NCI-H1092 (cell line): ENCODE measurements at places on chromosomes 3 and 15.

- no peak for DNase-seq
Observed at GRCh38 chr3:47019201-47019600, 39.7 kb downstream of the NBEAL2 start.

DNA sequence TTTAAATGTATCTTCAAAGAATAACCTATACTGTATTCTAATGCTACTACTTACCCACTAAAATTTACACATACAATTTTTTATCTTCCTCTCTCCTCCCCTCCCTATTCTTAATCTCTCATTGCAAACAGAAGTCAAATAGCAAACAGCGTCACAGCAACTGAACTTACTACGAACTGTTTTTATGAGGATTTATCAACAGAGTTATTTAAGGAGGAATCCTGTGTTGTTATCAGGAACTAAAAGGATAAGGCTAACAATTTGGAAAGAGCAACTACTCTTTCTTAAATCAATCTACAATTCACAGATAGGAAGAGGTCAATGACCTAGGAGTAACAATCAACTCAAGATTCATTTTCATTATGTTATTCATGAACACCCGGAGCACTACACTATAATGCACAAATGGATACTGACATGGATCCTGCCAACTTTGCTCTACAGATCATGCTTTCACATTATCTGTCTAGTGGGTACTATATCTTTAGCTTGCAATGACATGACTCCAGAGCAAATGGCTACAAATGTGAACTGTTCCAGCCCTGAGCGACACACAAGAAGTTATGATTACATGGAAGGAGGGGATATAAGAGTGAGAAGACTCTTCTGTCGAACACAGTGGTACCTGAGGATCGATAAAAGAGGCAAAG lies 984 bp downstream of the FGF7 start:
- no peak for DNase-seq

- no peak for DNase-seq
Observed at GRCh38 chr3:135973841-135974240, 8.3 kb downstream of the PPP2R3A start.

- no peak for DNase-seq
Observed at GRCh38 chr15:73596174-73596573, 37.0 kb downstream of the NPTN start.

GRCh38 chr3:129616291-129616690 lies 9.8 kb upstream of the PLXND1 start:
- DNase-seq = no peak

DNA sequence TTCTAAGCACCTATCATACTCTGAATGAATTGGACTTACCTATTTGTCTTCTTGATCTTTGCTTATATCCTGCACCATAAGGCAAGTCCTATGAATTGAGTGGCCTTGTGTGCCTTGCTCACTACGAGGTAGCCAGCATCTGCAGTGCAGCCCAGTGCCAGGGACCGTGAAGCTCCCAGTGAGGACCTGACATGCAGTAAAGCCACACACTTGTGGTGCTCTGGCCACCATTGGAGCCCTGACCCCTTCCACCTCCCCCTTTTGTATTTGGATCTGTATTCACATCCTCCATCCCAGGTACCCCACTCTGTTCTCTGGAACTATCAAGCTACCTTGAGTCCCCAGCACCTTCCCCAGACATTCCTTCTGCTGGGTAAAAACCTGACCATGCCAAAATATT lies 52.1 kb downstream of the BSN start:
- DNase-seq = no peak

- no peak for DNase-seq
Observed at GRCh38 chr15:43552986-43553385, 35.6 kb downstream of the MAP1A start.

GRCh38 chr3:118863731-118864322 lies 170.8 kb downstream of the IGSF11 start:
- DNase-seq = no peak

GRCh38 chr15:64333986-64334929 lies 21.7 kb downstream of the CSNK1G1 start:
- no peak for DNase-seq

DNA sequence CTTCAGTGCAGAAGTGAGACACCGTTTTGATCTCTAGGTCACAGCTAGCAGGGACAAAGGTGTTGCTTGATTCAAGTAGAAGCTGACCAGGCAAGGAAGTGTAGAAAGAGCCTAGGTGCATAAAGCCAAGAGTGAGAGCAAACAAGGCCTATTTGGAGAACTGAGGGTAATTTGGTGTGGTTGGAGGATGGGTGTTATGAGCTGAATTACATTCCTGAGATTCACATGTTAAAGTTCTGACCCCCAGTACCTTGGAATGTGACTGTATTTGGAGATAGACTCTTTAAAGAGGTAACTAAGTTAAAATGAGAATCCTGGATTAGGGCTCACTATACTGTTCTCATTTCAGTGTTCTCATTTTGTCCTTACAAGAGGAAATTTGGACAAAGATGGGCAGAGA lies 191.3 kb downstream of the ZMAT3 start:
- DNase-seq = no peak

GRCh38 chr3:149186219-149186618 lies 35.4 kb downstream of the CP start:
- DNase-seq = no peak

DNA sequence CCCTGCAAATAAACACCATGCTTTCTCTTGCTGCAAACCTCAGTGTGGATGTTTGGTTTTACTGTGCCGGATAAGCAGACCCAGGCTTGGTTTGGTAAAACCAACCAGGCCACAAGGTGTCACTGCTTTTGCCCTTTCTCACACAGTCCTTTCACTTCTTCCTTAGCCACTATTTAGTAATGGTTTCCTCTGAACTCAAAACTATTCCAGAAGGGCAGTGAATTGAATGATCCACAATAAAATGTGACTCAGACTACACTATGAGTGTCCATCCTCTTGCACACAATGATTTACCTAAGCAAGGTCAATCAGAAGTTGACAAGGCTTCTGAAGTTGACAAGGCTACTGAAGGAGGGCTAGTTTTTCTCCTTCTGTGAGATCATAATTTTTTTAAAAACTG lies 552.4 kb upstream of the CCDC54 start:
- no peak for DNase-seq

DNA sequence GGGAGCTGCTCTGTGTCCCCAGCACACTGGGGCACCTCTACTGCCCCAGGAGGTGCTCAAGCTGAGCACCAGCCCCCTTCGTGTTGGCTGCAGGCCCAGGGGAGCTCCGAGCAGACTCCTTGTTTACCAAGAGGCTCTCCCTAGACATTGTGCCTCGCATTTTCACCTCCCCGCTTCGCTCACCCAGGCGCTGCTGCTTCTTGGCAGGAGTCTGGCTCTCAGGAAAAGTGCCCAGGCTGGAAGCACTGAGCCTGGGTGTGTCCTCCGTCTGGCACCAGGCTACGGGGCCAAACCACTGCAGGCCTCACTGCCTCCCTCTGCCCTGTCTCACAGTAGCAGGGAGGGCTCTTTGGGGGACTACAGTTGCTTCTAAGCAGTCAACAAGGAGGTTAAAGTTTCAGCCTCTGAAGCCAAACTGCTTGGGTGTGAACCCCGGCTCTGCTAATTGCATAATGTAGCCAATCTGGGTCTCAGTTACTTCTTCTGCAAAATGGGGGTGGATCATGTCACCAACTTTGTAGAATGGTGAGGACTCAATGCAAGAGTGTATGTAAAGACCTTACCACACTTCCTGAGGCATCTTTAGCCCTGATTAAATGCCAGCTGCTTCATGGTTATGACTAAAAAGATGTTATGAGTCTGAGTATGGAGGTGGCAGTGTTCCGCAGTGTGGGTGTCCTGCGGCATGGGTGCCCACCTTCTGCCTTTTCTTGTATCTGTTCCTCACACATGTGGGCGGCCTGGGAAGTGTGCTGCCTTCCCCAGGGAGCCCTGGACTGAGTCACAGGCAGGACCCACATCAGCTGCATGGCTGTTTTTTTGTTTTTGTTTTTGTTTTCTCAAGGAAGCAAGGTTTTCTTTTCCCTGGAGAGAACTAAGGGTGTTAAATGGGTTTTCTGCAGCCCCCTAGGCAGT lies 88.9 kb downstream of the CLSTN2 start:
- peak; percentile 47 for DNase-seq

GRCh38 chr15:59205839-59206622 lies 612 bp upstream of the LDHAL6B start:
- DNase-seq = no peak

GRCh38 chr15:31508656-31509055 lies 182.0 kb downstream of the KLF13 start:
- no peak for DNase-seq

- DNase-seq = no peak
Observed at GRCh38 chr3:156817646-156818272, 8.4 kb upstream of the LEKR1 start.

GRCh38 chr3:1082108-1082507 lies 10.7 kb upstream of the CNTN6 start:
- DNase-seq = peak; percentile 7

GRCh38 chr3:29576181-29576580 lies 295.3 kb downstream of the RBMS3 start:
- no peak for DNase-seq

DNA sequence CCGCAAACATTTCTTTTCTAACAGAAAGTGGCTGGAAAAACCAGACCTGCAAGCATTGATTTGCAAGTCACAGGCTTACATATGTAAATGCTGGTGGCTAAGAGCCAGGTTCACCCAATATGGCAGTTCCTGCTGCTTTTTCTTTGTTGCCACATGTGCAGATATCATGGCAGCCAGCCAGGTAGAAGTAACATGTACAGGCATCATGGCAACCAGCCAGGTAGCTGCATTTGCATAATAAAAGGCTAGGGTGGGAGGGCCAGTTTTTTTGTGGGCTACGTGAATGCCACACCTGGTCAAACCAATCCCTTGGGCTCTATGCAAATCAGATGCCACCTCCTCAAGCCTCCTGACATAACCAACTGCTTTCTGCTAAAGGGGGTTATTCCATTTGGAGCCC lies 2.8 kb upstream of the SMCO1 start:
- DNase-seq = no peak

GRCh38 chr3:150635526-150635925 lies 32.4 kb downstream of the SELENOT start:
- DNase-seq = no peak

GRCh38 chr3:18827664-18828063 lies 320.6 kb upstream of the KCNH8 start:
- DNase-seq = no peak

GRCh38 chr3:134592806-134593205 lies 58.0 kb downstream of the KY start:
- no peak for DNase-seq

DNA sequence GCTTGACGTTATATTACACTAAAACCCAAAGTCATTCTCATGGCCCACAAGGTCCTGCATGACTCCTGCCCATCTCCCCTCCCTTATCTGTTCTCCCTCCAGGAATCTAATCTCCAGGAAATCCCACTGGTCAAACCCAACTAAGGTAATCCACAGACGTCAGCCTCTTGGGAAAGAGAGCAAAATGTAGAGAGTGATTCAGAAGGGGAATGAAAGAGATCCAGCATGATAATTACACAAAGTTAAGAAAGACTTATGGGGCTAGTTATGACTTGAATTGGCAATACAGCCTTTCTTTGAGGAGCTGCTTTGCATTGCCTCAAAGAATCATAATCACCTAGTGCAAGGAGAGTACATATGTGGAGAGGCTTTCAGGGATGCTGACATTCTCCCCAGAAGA lies 137.8 kb upstream of the MYRIP start:
- no peak for DNase-seq

DNA sequence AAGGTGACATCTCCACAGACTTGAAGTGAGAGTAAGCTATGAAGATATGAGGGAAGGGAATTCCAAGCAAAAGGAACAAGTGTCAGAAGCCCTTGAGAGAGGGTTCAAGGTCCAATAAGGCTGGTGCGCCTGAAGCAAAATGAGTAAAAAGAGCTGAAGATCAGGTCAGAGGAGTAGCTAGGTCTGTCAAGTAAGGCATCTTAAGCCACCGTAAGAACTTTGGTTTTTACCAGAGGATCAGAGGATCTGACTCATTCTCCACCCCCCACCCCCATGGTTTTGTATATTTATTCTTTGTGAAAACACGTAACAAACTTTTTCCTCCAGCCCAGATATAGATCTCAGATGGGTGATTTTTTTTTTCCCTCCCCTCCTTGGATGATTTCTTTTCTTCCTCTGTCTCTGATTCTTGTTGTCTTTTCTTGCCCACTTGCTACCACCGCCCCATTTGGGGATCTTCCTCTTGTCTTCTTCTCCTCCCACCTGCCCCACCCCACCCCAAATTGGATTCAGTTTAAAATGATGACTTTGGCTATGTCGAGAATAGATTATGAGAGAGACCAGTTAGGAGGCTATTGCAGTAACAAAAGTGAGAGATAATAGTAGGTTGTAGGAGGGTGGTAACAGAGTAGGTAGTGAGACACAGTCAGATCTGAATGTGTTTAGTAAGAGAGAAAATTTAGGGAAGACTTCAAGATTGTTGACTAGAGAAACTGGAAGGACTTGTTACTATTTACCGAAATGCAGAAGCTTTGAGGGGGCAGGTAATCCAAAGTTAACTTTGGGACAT lies 6.1 kb downstream of the TRMT10C start:
- no peak for DNase-seq

- DNase-seq = no peak
Observed at GRCh38 chr15:70159001-70159712, 61.4 kb upstream of the TLE3 start.

GRCh38 chr3:141431411-141432378 lies 55.1 kb upstream of the RASA2 start:
- no peak for DNase-seq

DNA sequence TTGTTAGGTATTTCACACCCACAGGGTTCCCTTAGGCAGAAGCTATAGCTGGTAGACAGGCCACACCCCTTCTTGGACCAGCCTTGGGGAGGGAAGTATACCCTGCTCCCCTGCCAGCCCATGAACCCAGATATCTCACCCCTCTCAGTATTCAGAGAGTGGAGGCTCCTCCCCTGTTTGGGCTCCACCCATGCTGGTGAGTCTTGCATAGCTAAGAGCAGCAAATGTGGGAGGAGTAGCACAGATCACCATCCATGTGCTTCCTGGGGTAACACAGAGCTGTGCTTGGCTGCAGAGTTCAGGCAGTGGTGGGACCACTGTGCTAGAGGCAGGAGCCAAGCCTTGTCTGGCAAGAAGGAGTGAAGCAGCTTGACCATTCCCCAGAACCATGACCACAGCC lies 427.2 kb downstream of the ZIC1 start:
- DNase-seq = no peak

DNA sequence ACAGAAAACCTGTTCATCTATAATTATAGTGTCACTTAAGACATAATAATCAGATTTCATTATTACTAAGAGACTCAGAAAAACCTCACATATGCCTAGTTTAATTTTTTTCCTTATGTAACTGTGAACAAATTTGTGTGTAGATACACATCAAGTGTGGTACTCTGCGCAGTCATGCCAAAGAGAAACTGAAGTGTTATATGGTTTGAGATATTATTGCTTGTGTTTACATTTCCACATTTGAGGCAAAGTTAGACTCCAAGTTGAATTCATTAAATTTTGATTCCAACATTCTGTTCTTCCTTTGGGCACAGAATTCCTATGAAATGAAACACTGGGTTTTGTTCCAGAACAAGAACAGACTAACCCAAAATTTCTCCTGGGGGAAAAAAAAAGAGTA lies 2.2 kb downstream of the MBNL1 start:
- DNase-seq = no peak

GRCh38 chr15:55658886-55659285 lies 70.7 kb upstream of the PYGO1 start:
- no peak for DNase-seq
